ENCODE measurements at places on chromosomes 3 and 15.
A peak's percentile ranks its signal among the peaks of the same experiment; 100 is the strongest.

DNA sequence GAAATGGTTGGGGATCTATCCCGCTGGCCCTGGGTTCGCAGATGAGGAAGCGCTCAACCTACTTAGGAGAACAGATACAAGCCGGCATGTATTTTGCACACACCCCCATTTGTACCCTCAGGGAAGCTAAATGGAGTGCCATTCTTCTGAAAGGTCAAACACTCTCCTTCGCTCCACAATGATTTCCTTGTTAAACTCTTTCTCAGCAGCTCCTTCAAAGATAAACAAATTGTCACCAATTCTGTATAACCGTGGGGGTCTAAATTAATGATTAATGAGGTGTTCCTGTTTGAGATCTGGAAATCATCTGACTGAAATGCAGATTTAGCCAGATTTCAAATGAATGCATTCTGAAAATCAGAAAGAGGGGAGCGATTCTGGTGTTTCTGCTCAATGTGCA is 124.0 kb downstream of the MEGF11 start:
- peak; percentile 67 for DNase-seq

DNA sequence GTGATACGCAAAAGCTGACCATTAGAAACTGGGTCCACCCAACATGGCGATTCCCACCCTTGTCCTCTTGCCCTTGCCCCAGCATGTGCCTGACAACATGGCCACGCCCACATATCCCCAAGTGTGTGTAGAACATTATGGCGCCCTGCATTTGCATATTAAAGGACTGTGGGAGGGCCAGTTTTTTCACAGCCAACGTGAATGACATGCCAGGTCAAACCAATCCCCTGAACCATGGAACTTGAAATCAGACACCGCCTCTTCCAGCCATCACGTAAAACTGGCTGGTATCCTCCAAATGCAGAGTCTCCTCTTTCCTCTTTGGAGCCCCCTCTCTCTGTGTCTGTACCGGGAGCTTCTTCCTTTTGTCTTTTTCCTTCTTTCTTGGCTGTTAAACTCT is 156.7 kb upstream of the EPHA6 start:
- DNase-seq = no peak

DNA sequence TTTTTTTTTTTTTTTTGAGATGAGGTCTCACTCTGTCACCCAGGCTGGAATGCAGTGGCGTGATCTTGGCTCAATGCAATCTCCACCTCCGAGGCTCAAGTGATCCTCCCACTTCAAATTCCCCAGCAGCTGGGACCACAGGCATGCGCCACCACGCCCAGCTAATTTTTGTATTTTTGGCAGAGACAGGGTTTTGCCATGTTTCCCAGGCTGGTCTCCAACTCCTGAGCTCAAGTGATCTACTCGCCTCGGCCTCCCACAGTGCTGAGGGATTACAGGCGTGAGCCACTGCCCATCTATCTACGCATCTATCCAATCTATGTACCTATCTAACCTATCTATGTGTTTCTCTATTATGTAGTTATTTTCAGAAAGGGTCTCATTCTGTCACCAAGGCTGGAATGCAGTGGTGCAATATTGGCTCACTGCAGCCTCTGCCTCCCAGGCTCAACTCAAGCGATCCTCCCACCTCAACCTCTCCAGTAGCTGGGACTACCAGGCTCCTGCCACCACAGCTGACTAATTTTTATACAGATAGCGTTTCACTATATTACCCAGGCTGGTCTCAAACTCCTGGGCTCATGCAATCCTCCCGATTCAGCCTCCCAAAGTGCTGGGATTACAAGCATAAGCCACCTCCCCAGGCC is 20.2 kb upstream of the GPX1 start:
- DNase-seq = peak; percentile 37

DNA sequence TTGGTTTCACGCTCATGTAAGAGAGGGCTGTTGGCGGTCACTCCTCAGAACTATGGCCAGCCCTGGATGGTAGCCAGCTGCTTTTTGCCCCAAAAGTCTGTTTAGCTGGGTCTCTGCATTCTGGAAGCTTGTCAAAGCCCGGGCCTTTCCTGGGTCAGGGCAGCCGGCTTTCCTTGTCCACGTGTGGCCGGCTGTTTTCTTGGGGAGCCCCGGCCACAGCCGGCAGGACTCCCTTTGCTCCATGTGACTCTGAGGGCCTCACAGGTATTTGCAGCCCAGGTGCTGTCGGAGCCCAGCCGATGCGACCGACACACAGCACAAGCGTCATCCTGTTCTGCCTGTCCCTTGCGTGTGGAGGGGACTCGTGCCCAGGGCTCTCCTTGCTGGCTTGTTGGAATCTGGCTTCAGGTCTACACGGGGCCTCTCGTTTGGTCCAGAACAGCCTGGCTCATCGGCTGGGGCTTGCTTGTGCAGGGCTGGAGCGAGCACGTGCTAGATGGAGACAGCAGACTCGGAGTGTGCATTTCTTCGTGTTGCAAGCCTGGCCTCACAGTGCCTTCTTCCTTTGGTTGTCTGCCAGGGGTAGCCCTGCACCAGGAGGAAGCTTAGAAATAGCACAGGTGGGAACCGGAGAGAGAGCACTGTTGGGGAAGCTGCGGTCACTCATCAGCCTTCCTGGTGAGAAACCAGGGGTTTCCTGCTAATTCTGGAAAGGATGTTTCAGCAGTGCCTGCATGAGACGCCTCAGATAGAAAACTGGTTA is 51.5 kb downstream of the PGPEP1L start:
- DNase-seq = no peak

DNA sequence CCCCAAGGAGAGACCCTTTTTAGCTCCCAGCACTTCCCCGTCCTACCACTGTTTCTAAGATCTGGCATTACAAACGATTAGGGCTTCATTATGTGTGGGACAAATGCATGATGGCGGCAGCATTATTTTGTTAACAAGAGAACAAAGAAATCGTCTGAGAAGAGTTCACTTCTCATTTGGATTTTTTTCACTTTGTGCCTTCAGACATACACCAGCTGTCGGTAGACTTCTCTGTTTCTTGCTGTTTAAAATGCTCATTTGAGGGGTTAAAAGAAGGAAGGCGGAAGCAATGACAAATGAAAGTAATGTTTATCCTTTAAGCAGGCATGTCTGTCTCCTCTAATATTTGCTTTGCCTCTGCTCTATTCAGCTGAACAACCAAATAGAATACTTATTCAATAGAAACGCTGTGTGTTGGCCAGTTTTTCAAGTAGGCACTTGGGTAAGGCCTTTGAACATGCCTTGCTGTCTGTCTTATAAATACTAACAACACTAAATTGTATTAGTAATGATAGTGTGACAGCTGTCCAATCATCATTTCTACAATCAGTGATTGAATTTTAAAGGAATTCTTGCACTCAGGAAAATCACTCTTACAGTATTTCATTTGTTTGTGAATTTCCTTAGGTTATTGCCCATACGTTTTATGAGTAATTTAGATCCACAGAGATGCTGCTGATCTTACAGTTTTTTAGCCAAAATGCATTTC is 382.4 kb downstream of the IL5RA start:
- DNase-seq = no peak
